ENCODE measurements at places on chromosomes 7 and 10. TPM values are rescaled to one million over a fixed set of nuclear protein-coding genes. Genes with fewer than 3 reads are reported as not detected.

TNS3 gene
- total RNA-seq: 34.4 TPM

- ATAC-seq: no peak
Observed at GRCh38 chr10:49598164-49598856, 11.8 kb upstream of the SLC18A3 start.

- peak; percentile 17 for ATAC-seq
Observed at GRCh38 chr10:125084191-125084613, 76.2 kb downstream of the CTBP2 start.

- no peak for ATAC-seq
Observed at GRCh38 chr7:75660566-75661215, 78.0 kb downstream of the HIP1 start.

DNA sequence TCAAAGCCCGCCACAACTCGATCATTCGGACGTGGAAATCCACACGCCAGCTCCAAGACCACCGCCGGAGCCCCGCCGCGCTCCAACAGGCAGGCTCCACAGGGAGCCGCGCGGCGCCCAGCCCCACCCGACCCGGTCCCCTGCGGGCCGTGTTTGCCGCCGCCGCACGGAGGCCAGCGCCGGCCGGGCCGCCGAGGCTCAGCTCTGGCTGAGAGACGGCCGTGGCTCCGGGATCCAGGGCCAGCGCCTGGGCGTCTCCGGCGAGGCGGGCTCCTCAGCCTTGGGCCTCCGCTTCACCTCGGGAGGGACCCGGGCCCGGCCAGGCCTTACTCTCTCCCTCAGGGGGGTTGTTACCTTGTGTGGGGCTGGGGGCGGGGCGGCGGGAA is 333 bp downstream of the SMNDC1 start:
- peak; percentile 65 for ATAC-seq

DNA sequence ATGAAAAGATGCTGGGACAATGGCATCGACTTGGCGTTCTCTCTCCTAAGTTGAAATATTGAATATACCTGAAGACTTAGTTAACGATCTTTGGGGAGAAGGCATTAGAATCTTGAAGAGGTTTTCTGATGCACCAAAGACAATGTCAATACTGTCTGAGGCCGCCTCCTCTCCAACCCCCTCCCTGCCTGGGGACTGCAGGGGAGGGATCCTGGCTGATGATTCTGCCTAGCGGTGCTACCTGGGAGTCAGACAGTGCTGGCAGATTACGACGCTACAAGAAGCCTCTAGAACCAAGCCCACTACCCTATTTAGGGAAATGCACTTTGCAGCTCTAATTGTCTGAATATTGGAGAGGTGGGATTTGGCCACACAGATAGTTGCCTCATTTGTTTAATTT is 145.6 kb upstream of the HABP2 start:
- ATAC-seq: no peak

TEX36 gene
- not detected for total RNA-seq

Data from motor neuron (in vitro differentiated cells).